Inflammatory macrophage treated with lipopolysaccharide for 1 hour (primary cell): ENCODE measurements at places on chromosomes 7 and 10.
A peak's percentile ranks its signal among the peaks of the same experiment; 100 is the strongest.

DNA sequence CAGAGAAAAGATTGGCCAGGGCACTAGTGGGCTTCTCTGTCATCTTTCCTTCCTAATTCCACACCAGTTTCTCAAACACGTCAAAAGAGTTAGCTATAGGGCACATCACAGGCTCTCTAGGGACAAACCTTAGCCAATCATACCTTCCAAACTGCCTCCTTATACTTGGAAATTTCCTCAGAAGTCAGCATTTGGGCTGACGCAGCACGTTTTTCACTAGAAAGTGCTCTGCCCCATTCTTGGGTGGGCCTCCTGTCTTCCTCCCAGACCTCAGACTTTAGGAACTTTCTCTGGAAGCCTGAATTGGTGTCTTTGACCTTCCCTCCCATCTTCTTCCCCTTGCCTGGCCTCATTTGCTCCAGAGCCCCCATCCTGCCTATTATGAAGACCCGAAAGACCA lies 11.1 kb downstream of the SFXN3 start:
- no peak for DNase-seq

DNA sequence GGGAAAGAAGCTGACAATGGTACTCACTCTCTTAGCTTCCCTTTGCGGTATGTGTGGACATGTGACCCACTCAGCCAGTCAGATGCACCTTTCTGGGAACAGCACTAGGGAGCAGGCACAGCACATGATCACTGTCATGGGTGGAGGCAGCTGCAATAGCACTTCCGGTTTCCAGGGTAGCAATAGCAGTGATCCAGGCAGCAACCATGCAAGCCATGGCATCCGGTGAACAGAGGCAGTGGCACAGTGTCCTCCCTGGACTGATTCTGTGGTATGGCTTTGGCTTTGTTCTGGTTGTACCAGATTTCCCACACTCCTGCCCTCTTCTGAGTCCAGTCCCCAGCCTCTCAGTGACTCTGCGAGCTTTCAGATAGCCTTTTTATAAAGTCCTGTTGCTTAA lies 86.8 kb upstream of the NAMPT start:
- peak; percentile 65 for DNase-seq

- DNase-seq = no peak
Observed at GRCh38 chr7:41219276-41219675, 483.6 kb downstream of the INHBA start.

DNA sequence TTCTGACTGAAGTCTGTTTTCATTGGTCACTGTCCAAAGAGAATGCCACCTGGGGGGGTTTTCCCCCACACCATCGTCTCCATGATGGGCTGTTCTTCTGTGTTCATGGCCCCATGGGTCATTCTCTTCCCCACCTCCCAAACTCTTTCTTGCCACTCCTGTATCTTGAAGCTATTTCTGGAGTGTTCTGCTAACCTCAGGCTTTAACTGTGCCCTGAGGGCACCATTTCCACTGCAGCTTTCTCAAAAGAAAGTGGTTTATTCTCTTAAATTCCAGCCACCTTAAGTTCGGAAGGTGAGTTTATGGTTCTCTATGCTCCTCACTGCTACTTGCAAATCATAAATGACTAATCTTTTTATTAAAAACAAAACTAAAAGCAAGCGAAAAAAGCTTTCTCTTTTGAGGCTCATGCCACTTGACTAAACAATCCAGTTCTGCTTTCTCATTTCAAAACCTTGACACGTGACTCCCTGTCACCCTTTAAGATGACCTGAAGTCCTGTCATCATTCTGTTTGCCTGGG lies 7.4 kb upstream of the APBB1IP start:
- DNase-seq = peak; percentile 95

DNA sequence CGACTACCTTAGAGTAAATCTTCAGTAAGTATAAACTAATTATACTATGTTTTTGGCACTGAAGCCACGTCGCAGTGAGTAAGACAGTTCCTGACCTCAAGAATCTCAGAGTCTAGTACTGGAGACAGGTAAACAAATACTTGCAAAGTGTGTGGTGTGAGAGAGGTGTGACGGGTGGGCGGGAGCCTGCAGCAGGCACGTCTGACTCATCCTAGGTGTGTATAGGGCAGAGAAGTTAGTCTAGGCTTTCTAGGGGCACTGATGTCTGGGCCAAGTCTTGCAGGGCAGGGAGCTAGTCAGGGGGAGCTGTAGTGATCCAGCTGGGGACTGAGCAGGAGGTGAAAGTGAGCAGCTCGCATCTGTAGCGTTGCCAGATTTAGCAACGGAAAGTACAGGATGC lies 35.9 kb upstream of the SFTPD start:
- DNase-seq = no peak

GRCh38 chr10:43942096-43942850 lies 293.6 kb upstream of the ZNF32 start:
- DNase-seq = no peak

DNA sequence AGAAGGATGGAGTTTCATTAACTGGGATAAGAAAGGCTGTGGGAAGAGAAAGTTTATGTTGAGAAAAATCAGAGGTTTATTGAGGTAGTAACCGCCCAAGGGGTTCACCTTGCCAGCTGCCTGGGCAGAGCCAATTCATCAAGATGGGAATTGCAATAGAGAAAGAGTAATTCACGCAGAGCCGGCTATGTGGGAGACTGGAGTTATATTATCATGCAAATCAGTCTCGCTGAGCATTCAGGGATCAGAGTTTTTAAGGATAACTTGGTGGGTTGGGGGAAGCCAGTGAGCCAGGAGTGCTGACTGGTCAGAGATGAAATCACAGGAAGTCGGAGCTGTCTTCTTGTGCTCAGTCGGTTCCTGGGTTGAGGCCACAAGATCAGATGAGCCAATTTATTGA lies 70.6 kb downstream of the MALRD1 start:
- no peak for DNase-seq

GRCh38 chr7:130622866-130623265 lies 45.7 kb downstream of the COPG2 start:
- DNase-seq = no peak

GRCh38 chr7:98240961-98241673 lies 10.9 kb downstream of the TECPR1 start:
- DNase-seq = peak; percentile 54

- no peak for DNase-seq
Observed at GRCh38 chr10:59877191-59877671, 29.1 kb downstream of the CCDC6 start.

GRCh38 chr10:78359640-78360091 lies 326.0 kb downstream of the RPS24 start:
- DNase-seq = no peak

- DNase-seq = no peak
Observed at GRCh38 chr10:82453678-82454293, 578.8 kb downstream of the NRG3 start.

DNA sequence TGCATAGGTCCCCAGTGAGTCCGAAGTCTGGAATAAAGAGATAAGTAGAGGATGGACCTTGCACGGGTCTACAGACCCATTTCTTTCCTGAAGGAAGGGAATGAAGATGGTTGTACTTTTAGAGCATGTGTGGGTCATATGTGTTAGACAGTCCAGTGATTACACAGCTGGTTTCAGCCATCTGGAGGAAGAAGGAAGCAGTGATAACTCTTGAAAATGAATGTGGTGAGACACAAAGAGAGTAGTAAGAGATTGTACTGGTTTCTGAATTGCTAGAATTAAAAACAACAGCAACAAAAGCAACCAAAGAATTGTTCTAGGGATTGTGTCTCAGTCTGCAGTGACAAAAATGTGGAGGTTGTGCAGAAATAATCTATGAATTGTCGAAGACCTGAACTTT lies 258.9 kb downstream of the SUGCT start:
- DNase-seq = no peak

DNA sequence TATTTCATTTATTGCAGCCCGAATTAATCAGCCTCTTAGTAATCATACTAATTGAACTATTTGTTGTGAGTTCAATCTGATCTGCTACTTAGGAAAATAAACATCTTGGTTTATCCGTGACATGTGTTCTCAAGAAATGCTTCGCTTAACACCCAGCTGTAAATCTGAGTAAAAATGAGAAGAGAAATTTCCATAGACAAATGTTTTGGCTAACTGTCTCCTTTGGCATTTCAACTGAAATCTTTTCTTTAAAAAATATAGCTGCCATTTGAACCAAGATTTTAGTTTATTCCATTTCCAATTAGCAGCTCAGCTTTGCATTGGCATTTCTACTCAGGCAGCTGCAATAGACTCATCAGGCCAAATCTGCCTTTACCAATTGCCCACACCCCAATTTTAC lies 180.5 kb upstream of the PTER start:
- no peak for DNase-seq

DNA sequence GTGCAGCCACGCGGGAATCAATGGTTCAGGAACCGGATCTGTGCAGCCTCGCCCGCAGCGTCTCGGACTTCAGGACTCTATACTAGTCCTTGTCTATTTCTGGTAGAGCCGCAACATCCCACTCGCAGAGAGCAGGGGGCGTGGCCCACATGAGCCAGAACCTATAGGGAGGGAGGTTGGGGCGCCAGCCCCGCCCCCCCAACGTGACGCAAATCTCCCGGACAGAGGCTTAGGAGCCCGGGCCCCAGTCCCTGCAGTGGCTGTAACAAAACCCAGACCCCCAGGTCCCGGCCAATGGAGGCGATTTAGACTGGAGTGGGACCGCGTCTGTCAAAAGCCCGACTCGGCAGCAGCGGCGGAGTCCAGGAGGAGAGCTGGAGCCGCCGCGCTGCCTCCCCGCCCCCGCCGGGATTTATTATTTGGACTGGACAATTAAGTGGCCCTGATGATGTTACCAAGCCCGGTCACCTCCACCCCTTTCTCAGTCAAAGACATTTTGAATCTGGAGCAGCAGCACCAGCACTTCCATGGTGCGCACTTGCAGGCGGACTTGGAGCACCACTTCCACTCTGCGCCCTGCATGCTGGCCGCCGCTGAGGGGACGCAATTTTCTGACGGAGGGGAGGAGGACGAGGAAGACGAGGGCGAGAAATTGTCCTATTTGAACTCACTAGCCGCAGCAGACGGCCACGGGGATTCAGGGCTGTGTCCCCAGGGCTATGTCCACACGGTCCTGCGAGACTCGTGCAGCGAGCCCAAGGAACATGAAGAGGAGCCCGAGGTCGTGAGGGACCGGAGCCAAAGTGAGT lies at the start of gene NKX2-3:
NKX2-3 (plus strand) TSS at position 256 of the 809 bp plus-strand sequence; CDS start at position 446, 190 bp downstream.
- peak; percentile 81 for DNase-seq

- no peak for DNase-seq
Observed at GRCh38 chr7:93375603-93376002, 143.4 kb downstream of the VPS50 start.

GRCh38 chr10:77091597-77092165 lies 545.9 kb downstream of the KCNMA1 start:
- DNase-seq = no peak

DNA sequence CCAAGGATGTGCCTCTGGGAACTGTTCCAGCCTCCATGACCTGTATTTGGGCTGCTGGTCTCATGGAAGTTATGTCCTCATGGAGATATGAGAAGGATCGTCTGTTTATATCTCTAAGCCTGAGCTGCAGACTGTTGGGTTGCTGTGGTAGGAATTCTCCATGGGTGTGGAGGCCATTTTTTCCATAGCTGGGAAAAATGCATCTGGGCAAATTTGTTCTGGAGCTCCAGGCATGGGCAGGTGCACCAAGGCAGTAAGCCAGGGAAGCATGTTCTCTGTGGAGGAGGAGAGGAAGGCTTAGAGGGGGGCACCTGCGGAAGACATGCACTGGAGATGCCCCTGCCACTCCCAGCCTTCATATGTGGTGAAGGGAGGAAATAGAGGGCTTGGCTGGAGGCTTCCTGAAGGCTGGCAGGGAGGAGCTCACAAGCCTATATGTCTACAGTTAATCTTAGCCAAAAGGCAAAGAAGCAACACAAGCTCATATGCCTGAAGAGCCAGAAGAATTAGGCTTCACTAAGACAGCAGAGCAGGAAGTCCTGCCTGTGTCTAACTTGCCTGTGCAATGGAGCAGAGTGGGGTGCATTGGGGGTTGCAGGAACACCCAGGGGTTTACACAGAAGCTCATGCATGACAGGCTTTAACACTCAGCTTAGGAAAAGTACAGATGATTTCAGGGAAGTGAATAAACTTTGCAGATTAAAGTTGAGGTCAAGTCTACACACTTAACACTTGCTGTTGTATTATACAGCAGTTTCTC lies 35.1 kb upstream of the CXCL12 start:
- DNase-seq = no peak

DNA sequence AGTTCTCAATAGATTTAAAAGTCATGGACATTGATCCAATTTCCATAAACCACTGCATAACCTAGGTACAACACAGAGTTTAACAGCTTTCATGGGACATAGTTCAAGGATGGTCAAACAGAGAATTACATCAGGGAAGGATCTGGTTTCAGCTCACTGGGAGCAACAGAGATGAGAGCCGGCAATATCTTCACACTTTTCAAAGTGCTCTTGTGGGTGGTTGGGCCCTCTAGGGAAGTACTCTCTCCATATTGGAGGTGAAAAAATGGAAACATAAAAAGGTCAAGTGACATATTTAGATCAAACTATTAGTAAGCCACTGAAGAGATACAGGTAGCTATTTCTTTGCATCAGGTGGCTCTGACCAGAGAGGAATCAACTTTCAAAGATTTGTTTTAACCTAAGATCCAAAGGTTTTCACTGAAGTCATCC lies 61.8 kb upstream of the LRRN3 start:
- no peak for DNase-seq

- no peak for DNase-seq
Observed at GRCh38 chr10:128588402-128588801, 462.2 kb upstream of the MKI67 start.

- DNase-seq = no peak
Observed at GRCh38 chr7:55022002-55022985, 3.5 kb downstream of the EGFR start.

DNA sequence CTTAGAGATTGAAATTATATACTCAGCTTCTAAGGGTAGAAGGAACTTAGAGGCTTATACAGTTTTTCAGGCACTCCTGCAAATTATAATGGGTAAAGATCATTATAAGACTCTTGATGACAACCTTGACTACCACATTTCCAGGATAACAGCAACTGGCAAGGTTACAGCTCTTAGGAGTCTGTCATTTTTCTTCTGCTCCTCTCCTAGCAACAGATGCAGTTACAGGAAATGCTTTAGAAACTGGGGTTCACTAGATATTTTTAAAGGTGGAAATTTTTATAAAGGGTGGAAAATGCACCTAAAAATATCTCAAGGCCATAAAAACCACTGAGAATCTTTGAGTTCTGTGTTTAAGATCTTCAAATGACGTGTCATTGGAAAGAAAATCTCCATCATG lies 185.8 kb downstream of the RELN start:
- no peak for DNase-seq

GRCh38 chr10:125802131-125802530 lies 20.9 kb downstream of the UROS start:
- DNase-seq = no peak
